ENCODE measurements at places on chromosomes 7 and 10.

GRCh38 chr10:129568583-129569344 is 101.7 kb downstream of the MGMT start:
- no peak for DNase-seq

GRCh38 chr10:23556727-23557440 is 118.0 kb downstream of the OTUD1 start:
- no peak for DNase-seq

- peak; percentile 61 for DNase-seq
Observed at GRCh38 chr10:68212721-68213352, 19.1 kb downstream of the ATOH7 start.

- peak; percentile 91 for DNase-seq
Observed at GRCh38 chr7:148962823-148963582, 65.3 kb downstream of the PDIA4 start.

DNA sequence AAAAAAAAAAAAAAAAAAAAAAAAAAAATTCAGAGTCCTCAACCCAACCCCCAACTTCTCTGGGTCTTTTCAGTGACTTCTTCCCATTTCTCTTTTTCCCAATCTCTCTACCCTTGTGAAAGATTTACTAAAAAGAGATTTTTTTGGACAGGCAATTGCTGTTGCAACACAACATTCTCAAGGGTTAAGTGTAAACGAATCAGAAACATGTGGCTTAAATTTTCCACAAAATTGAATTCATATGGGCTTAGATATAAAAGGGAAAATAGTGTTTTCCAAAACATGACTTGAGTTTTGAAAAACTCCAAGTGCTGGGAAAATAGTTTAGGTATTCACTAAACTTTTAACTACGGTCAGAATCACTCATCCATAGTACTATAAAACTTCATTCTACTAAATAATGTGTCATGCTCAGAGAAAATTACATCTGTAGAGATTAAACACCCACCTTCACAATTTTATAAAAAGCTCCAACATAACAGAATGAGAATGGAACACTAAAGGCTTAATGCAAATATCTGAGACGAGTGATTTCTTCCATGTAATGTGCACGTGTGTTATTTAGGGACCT is 643.1 kb downstream of the PARD3 start:
- DNase-seq, result no peak

DNA sequence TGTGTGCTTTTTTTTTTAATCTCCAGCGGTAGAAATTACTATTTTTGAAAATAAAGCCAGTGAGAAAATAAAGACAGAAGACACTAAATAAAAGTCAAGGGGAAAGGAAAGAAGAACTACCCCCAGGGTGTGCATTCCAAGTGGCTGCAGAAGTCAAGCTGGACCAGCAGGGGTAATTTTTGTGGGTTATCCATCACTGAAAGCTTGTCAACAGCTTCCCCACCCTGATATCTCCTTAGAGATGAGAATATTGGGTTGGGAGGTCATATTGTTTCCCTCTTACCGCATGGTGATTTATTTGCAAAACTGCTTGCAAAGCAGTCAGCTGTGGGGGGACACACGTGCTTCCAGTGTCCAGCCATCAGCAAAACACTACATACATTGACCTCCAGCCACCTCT is 46.4 kb downstream of the FAM107B start:
- no peak for DNase-seq

- no peak for DNase-seq
Observed at GRCh38 chr10:80739963-80740715, 202.4 kb downstream of the SH2D4B start.

GRCh38 chr7:101538596-101539459 is 90.3 kb downstream of the MYL10 start:
- DNase-seq, result peak; percentile 39

DNA sequence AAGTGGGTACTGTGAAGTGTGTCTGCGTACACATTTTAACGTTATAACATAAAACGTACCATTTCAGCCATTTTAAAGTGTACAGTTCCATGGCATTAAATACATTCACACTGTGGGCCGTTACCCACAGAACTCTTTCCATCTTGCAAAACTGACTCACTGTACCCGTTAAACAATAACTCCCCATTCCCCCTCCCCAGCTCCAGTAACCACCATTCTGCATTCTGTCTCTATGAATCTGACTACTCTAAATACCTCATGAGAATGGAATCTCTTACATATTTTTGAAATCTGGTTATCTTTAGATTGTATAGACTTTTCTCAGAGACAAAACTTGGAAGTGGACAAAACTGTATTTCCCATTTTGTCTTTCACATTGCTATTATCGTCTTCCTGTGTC is 9.3 kb downstream of the ARL3 start:
- no peak for DNase-seq

GRCh38 chr7:114243646-114244045 is 171.0 kb upstream of the FOXP2 start:
- no peak for DNase-seq

DNA sequence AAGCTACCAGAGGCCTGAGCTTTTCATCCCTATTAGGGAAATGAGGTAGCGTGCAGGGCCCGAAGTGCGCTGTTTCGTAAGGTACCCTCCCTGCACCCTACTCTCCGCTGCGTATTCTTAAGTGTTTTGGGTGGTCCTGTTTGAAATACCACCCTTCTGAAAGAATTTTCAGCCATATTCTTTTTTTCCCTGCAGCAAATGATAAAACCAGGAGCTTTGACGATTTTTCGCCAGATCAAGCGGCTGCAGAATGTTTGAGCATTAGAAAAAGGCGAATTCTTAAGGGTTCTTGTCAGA is 1.2 kb downstream of the RSBN1L start:
- no peak for DNase-seq

DNA sequence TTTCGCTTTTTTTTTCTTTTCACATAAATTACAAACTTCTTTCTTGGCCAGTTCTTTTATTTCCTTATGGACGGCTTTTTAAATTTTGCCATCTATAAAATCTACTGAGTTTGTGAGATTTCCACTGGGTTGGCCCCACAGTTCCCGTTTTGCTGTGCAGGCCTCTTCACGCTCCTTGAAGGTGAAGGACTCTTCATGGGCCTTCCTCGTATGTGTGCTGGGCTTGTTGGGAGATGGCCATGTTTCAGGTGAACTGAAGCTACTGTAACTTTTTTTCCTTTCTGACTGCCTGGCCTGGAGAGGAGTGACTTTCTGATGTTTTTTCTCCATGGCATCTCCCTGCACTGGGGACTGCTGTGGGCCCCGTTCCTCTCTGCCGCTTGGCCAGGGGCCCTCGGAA is 262.4 kb downstream of the COBL start:
- DNase-seq, result no peak

DNA sequence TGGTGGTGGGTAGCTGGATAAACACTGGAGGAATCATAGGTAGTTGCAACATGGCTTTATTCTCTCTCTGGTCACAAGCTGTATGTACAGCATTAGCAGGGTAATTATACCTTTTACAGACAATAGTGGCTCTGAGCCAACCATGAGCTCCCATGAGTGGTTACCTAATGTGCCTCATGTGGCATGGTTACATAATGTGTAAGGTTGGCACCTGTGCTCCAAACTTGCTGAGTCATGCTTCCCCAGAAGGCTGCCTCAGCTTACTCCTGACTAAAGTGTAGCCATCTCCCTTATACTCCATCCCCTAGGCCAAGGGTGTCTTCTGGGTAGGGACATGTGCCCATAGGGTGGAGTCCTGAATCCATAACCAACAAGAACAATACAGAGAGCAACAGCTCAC is 345.3 kb upstream of the SEMA3C start:
- no peak for DNase-seq

DNA sequence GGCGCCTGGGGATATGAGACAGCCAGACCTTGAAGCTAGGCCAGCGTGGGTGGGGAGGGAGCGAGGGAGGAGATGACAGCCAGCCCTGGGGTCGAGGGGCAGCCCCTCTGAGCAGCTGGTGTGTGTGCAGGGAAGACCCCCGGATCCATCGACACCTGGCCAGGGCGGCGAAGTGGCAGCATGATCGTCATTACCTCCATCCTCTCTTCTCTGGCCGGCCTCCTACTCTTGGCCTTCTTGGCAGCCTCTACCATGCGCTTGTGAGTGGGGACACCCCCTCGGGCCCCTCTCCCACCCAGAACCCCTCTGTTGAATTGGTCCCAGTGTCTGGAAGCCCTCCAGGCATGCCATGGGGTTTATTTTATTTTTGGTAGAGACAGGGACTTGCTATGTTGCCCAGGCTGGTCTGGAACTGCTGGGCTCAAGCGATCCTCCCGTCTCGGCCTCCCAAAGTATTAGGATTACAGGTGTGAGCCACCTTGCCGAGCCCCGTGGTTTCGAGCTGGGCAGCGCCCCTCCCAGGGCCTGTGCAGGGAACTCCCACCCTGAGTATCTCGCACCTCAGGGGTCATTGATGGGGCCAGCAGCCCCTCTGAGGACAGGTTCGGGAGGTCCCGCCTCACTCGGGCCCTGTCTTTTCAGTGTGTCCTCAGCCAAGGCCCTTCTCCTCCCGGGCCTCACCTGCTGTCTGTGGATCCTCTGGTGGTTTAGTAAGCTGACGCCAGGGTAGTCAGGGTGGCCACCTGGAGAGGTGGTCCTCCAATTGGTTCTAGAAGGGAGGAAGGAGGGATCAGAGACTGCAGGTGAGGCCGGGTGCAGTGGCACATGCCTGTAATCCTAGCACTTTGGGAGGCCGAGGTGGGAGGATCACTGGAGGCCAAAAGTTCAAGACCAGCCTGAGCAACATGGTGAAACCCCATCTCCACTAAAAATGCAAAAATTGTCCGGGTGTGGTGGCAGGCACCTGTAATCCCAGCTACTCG is 3.8 kb downstream of the UPK3B start:
- DNase-seq, result no peak

DNA sequence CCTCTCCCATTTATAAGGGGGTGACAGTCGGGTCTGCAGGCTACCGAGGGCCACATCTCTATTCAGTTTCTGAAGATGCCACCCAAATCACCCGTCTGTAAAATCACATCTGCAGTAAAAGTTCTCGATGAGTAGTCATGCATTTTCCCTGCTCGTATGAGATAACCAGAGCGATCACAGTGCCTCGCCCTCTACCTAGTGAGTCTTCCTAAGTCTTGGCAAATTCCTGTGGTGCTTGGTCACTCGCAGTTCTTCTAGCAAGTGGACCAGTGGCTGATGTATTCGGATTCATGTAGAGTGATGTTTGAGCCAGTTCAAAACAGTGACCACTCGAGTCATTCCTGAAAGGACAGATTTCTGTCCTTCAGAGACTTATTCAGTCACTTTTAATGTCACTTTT is 44.9 kb downstream of the INSYN2A start:
- DNase-seq, result no peak

DNA sequence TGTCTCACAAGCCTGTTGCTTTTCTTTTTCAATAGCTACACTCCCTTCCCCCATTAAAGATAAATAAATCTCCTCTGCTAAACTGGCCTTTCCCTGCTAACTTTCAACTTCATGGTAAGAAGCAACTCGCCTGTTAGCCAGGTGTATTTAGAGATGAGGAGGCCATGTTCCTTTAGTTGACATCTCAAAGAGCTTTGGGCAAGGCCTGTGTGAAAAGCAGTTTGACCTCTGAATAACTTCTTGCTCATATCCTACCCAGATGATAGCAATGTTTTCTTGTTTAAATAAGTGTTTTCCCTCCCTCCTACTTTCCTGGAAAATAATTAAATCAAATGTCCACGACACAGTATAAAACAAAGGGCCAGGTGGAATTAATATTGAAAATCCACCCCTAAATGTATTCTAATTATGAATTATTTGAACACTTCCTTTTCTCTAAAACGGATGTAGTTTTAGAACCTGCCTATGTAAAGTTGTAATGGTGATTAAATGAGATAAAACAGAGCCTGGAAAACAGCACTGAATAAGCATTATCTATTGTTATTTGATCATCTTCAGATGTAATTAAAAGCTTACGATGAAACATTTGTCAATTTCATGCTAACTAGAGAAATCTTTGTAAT is 78.5 kb downstream of the HGF start:
- DNase-seq, result no peak

DNA sequence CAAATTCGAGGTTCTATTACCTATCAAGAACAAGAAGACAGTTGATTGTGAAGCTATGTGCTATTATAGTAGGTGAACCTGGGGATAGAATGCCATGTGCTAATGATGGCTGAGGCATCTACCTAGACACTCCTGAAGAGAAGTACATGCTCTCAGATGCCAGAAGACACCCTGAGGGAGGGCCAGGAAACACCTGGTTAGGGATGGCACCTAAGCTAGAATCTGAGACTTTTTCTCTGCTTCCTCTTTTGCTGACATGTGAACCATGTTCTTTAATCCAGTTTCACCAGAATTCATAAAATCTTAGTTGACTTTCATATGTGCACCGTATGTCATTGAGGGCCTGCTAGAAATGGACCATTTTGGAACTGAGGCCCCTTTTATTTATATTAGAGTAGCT is 242.8 kb downstream of the GPR158 start:
- no peak for DNase-seq

- no peak for DNase-seq
Observed at GRCh38 chr10:122462533-122463465, 1.4 kb downstream of the HTRA1 start.

- DNase-seq, result no peak
Observed at GRCh38 chr10:71228875-71229675, 16.7 kb downstream of the UNC5B start.

GRCh38 chr10:110006358-110007160 is 1.2 kb upstream of the ADD3 start:
- peak; percentile 62 for DNase-seq

DNA sequence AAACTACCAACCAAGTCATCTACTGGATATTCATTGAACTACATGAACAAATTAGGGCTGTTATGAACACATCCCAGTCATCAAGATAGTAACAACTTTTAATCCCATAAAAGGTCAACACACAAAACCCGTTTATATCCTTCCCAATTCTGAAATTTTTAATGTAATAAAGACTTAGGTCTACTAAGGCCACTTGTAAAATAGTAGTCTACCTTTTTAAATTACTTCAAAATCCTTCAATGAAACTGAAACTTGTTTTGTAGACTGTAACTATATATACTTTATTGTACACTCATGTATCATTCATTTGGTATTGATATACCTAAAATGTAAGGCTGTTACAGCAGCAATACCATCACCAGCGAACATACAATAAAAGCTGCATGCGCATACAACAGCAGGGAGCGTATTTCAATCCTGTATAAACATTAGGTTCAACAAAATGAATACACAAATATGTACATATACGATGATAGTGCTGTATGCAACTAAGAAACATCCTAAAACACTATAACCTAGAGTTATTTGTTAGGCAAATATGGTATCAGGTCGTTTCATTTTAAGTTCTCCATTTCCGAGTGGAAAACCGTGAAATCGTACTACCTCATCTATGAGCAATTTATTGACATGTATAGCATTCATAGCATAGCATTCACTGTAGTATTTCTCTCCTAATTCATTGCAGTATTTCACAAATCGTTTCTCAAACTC is 973 bp downstream of the ATAD1 start:
- no peak for DNase-seq

DNA sequence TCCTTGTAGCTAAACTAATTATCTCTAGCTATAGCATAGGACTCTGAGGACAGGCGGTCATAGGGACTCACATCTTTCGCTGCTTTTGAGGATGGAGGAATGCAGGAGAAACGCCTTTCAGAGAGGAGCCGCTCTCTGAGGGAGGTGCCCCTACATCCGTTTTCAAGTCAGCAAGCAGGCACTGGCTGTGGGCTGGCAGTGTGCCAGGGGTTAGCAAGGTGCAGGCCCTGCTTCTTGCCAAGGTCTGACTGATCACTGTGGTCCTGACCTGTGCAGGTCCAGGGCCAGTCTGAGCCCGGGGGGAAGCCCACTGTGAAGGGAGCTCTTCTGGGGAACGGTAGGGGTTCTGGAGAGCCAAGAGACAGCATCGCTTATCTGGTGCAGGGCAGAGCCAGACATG is 89.4 kb downstream of the SH3PXD2A start:
- DNase-seq, result no peak

- no peak for DNase-seq
Observed at GRCh38 chr7:88256906-88257305, 37.1 kb upstream of the SRI start.

GRCh38 chr10:98620503-98620902 is 173.8 kb upstream of the HPS1 start:
- DNase-seq, result no peak
